ENCODE measurements at places on chromosomes 13 and 19.

- DNase-seq, result no peak
Measured at GRCh38 chr19:49133621-49134454, 14.5 kb downstream of the PPFIA3 start.

GRCh38 chr13:80022146-80022545 lies 318.8 kb downstream of the SPRY2 start:
- no peak for DNase-seq

DNA sequence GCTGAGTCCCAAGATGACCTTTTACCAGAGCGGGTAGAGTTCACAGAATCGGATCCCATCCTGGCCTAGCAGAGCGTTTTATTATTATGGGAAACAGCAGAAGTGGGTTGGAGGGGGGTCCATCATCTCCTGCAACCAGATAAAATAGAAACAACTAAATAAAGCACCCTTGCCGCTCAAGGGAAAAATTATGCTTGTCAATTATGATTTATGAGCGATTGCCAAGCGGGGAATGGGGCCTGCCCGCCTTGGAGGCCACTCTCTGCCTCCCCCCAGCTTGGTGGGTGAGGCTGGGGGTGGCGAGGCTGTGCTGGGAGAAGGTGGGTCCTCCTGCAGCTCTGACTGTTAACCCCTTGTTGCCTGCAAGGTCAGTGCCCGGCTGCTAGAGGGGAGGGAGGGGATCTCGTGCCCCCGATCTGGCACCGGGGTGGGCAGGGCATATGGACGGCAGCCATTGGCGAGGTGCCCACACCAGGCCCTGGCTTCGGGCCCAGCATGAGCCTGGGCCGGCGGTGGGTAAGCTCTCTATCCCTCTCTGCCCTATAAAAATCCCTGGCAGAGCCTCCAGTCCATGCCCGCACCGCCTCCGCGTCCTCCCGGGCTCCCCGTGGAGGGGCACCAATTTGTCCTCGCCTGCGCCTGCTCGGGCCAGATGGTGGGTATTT lies 129.1 kb downstream of the URI1 start:
- DNase-seq, result no peak

DNA sequence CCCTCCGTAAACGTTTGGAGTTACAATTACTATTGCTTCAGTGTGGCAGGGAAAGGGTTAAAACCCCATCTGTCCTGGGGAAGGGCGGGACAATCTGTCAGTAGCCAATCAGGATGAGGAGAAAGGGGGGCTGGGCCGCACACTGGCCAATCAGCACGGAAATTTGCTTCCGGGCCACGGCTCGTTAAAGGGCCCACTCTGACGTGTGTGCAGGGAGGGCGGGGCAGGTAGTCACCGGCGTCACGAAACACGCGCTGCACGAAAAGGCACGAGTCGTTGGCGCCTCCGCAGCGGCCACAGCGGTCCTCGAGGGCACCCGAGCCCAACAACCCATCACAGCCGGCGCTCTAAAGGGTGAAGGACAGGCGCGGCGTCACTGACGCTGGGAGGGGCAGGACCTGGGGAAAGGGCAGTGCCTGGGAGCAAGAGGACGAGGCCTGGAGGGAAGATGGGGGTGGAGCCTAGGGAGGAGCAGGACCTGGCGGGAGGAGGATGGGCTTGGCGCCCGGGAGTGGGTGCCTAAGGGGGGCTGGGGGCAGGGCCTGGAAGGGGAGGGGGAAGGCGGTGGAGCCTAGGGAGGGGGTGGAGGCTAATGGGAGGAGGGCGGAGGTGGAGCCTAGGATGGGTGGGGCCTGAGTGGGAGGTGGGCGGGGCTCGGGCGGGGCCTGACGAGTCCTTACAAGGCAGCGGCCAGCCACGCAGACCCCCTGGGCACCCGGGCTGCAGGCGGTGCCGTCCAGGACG lies 4.9 kb downstream of the ADAMTSL5 start:
- peak; percentile 80 for DNase-seq

GRCh38 chr19:33677745-33678426 lies 56.1 kb downstream of the CHST8 start:
- no peak for DNase-seq

DNA sequence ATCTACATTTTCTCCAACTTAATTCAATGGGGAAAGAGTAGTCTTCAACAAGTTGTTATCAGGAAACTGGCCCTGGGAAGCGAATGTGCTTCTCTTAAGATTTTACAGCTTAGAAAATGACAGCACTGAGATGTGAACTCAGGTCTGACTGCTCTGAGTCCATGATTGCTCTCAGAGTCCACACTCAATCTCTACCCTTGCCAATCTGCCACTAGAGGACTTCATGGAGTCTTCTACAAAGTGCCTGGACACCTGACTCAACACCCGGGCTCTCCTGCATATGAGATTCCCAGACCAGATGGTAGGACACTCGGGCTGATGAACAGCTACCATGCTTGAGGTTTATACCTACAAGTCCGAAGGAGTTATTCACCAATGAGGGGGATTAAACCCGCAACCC lies 74.8 kb downstream of the ABCC4 start:
- DNase-seq, result no peak

DNA sequence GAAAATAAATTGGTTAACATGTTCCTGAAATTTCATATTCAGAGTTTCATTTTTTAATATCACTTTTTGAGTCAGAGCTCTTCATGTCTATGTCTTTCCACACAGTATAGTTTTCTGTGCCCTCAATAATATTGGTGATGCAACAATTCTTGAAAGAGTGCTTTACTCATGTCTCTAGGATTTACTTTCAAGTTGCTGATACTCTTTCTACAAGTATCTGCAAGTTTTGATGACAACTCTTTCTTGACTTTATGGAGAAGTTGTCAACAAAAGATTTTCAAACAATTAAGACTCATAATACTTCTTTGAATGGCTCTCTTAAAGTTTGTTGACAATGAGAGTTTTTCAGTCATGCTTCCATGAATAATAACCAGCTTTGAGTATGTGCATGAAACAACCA lies 561.7 kb downstream of the DIAPH3 start:
- no peak for DNase-seq

GRCh38 chr13:62292714-62293480 lies 877.2 kb upstream of the PCDH20 start:
- DNase-seq, result no peak

DNA sequence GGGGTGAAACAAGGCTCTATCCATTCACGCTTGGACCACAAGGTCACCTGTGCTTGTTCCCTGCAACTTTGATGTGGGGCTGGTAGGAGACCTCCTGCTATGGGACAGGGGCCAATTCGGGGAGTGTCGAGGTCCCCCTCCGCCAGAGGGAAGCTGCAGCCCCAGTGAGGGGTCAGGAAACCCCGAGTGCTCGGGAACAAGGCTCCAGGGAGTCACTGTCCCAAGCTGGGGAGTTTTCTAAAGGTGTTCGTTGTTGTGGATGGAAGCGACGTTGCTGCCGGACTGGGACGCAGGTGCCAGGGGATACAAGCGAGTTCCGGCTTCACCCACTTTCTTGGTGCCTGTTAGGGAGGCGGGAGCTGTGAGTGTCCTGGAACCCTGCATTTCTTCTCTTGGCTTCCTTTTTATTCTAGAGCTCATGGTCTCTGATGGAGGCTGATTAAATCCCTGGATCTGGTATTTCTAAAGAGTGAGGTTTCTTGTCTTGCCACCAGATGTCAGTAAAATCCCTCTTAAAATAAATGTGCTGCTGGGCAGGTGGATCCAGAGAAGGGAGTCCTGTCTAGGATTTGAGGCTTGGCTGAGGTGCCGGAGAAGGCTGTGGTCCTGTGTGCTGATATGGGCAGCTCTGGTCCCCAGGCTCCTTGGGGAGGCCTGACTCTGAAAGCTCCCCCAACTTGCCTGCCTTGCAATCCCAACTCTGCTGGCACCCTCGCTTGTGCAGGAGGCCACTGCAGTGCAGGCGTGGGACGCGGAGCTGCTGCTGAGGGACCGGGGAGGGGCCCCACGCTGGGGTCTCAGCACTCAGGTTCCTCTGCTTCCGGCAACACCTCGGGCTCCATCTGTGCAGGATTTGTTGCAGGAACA lies 153.9 kb downstream of the TEX29 start:
- DNase-seq, result peak; percentile 17

- no peak for DNase-seq
Measured at GRCh38 chr19:752652-753517, 2.0 kb downstream of the MISP start.

DNA sequence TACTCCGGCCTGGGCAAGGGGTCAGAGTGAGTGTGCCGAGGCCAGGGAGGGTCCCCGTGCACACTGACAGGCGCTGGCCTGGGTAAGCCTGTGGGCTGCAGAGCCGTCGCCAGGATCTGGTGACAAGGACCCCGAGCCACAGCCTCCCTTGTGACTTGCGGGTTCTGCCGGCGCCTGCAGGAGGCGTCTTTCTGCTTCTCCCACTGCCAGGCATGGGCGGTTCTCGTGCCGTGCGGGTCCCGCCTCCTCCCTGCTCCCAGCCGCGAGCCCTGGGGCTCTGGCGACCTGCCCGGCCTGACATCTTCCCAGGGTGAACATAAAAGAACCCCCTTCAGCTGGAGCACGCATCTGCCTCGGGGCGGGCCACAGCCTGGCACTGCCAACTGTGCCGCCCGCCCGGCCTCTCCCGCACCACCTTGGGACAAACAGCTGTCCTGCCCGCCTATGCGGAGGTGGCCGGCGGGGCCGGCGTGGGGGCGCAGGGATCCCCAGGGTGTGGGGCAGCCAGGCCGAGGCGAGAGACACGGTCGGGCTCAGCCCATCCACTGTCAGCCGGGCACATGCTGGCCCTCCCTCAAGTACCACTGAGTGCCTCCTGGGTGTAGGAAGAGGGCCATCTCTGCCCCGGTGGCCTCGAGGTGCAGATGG lies 1.5 kb upstream of the HCN2 start:
- peak; percentile 52 for DNase-seq

GRCh38 chr13:83845106-83845505 lies 37.2 kb downstream of the SLITRK1 start:
- DNase-seq, result no peak

DNA sequence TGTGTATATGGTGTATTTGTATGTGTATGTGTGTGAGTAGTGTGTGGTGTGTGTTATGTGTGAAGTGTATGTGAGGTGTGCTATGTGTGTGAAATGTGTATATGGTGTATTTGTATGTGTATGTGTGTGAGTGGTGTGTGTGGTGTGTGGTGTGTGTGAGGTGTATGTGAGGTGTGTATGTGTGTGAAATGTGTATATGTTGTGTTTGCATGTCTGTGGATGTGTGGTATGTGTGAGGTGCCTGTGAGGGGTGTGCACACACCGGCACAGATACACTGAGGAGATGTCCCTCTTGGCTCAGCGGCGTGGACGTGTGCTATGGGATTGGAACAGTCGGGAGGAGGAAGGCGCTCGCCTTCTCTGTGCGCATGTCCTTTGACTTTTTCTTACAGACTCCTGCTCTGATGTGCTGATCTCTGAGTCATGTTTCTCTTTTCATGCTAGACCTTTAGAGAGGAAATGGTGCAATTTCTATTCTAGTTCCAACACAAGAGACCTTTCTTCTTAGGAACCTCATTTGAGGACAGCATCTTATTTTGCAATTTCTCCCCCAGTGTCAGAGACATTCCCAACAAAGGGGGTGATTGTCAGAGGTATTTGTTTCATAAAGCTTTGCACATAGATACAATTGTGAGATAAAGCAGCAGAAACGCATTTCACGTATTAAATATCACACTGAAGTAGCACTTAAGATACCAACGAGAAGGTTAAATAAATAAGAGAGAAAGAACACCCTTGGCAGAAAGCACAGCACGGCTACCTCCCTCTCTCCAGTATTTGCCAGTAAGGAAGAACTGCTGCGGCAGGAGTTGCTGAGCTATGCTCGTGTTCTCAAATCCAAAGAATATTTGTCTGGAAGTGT lies 11.3 kb upstream of the TNFRSF19 start:
- peak; percentile 49 for DNase-seq

DNA sequence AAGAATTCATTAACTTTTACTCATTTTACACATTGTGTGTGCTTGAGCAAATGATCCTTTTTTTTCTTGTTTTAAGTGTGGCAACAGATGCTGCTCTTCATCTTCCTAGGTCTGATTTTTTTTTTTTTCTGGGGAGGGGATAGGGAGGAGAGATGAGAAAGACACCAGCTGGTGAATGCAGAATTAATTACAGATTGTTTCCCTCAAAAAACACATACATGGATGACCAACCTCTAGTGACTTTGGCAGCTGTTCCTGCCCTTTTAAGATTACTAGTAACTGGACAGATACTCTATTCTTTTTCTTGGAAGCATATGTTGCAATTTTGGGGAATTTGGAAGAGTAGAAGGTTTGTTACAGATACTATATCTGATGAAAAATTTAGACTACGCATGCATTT lies 103.6 kb upstream of the MYO16 start:
- no peak for DNase-seq

- no peak for DNase-seq
Measured at GRCh38 chr19:49713236-49713845, 22.4 kb downstream of the CPT1C start.

GRCh38 chr19:18861235-18861634 lies 29.5 kb downstream of the UPF1 start:
- no peak for DNase-seq

GRCh38 chr19:18008814-18009213 lies 844 bp downstream of the ARRDC2 start:
- DNase-seq, result no peak

Measured in GM06990 (cell line).